ENCODE measurements at places on chromosomes 7 and 10.

- no peak for DNase-seq
These were observed 88.0 kb downstream of the SNX10 start for GRCh38 chr7:26379711-26380110.

GRCh38 chr10:6269432-6269831 is 66.7 kb downstream of the PFKFB3 start:
- DNase-seq = no peak

- no peak for DNase-seq
These were observed 26.0 kb upstream of the ATXN7L1 start for GRCh38 chr7:105902325-105902911.

DNA sequence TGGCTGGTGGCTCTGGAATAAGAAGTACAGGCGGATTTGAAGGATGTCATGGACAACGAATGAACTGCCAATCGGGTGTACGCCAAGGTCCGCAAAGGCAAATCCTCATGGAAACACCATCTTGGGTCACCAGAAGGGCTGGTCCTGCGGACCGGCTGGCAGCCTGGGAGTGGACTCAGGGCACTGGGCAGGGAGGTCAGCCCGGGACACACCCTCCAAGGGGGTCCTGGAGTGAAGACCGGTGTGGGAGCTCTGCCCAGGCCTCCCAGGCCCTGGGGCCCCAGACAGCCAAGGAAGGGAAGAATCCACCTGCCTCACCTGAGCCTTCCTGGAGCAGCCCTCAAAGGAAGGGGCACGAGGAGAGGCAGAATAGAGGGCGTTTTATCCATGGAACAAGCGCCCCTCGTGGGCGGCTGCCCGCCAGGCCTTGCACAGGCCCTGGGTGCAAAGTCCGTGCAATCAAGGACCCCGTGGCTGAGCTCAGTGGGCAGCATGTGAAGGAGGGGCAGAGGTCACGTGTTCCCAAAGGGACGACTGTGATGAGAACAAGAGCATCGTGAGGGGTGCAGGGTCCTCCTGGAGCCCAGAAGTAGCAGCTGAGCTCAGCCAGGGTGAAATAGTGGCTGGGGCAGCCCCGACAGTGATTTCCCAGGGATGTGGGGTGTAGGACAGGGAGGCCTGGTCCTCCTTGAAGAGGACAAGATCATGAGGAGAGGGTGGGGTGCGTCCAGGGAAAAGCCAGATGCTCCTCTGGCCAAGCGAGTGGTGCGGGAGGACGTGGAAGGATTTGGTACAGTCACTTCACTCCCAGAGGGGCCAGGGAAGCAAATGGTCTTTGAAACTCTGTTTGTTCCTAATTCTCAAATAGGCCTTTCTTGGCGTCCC is 105.2 kb downstream of the TCERG1L start:
- no peak for DNase-seq

DNA sequence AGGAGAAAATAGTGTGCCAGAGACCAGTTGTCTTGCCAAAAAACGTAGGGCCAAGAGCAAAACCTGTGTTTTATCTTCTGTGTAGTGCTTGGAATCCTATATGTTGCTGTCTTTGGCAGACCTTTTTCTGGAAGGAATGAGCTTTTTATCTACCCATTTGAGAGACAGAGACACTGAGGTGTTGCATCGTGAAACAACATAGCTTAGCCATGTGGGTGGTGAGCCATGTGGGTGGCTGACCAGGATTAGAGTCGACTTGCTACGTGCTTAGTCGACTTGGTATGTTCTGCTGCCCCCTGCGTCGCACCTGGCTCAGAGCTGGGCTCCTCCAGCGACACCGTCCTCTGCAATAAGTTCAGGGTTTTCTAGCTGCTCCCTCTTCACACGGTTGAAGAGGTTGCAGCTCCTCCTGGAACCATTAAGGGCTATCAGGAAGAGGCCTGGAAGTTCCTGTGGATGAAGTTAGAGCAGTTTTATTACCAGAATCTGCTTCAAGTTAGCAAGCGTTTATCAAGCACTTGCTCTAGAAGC is 175.8 kb downstream of the SH2D4B start:
- no peak for DNase-seq
